Activated CD8-positive, alpha-beta T cell treated with anti-CD3 and anti-CD28 coated beads, Interleukin-2, amount 10 ng/mL, durations not matched to agents 7 days and 5 days (primary cell): ENCODE measurements at places on chromosomes 5 and 9. TPM values are rescaled to one million over a fixed set of nuclear protein-coding genes. Genes with fewer than 3 reads are reported as not detected.

GRCh38 chr5:95177456-95177855 is 107.4 kb downstream of the MCTP1 start:
- no peak for DNase-seq

GRCh38 chr9:122059955-122060324 is 33.2 kb downstream of the TTLL11 start:
- DNase-seq, result no peak

- peak; percentile 66 for DNase-seq
These were observed 100.4 kb downstream of the TTLL11 start for GRCh38 chr9:121992571-121993212.

RNF180 gene
- total RNA-seq, result not detected
